ENCODE measurements at places on chromosomes 2 and 18.

- no peak for DNase-seq
Measured at GRCh38 chr2:5173876-5174535, 518.2 kb upstream of the SOX11 start.

- no peak for DNase-seq
Measured at GRCh38 chr2:86050301-86050700, 55.4 kb downstream of the POLR1A start.

GRCh38 chr2:167380555-167380954 lies 492.3 kb downstream of the XIRP2 start:
- no peak for DNase-seq

- no peak for DNase-seq
Measured at GRCh38 chr2:58974426-58974825, 733.3 kb upstream of the FANCL start.

GRCh38 chr2:120539937-120540718 lies 194.2 kb downstream of the INHBB start:
- DNase-seq: no peak

GRCh38 chr2:205682239-205682970 lies at the start of gene NRP2:
Gene NRP2, plus strand, starts transcription at chr2:205682501. Its CDS starts 790 bp downstream, at chr2:205683291.
- no peak for DNase-seq

DNA sequence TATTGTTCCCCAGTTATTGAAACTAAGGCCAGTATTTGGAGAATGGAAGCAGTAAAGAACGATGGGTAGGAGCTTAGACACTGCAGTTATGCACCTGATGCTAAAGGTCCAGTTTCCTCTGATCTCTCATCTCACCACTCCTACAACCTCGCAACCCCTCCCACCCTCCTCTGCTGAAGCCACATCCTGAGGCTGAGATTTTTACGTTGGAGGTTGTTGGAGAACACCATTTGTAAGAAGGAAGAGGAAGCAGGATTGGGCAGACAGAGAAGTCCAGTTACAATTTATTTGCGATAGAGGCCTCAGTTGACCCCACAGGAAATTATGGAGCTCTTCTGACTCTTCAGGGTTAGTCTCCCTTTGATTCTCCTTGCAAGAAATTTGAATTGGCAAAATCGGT lies 54.3 kb upstream of the NDUFV2 start:
- no peak for DNase-seq

DNA sequence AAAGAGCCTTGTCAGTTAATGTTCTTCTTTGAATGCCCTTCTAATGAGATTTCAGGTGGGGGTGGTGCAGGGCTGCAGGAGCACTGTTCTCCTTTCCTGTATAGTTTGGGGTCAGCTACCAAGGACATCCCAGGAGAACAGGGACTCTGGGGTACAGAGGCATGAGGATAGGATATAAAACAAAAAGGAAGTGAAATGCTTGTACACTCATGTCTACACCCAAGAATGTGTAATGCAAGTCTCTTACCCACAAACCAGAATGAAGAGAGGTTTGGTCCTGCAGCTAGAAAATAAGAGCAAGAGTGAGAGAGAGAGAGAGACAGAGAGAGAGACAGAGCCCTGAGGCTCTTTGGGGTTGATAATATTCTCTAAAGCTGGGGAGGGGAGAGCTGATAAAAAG lies 151.8 kb upstream of the KCTD1 start:
- no peak for DNase-seq
